HFF-Myc (cell line): ENCODE measurements at places on chromosomes 2 and 18.

DNA sequence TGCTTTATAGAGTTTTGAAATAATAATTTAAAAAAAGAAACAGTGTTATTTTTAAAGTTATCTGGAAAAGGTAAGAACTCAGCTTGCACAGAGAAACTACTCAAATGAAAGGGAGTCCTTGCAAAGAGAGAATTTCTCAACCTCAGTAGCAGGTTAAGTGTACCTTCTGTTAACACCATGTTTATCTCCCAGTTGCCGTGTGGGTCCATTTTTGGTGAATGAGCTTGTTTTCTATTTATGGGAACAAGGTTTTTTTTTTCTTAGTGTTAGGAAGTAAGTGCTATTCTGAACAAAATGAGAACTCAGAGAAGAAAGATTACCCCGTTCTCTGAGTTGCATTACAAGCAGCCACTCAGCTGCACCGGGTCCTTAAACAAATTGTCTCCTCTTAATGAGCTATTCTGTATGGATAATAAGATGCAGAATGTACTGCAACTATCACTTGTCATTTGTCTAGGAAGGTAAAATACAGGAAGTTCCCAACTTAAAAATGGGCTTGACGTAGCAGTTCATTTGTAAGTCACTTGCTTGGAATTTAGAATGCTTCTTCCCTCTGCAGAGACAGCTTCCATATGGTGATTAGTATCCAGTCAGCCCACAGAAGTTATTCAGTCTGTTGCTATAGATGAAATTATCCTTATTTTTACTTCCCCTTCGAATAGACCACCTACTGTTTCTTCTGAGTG, 74.9 kb downstream of the LTBP1 start:
- peak; percentile 26 for DNase-seq

- DNase-seq: no peak
These were observed 107.4 kb upstream of the CTDP1 start for GRCh38 chr18:79572093-79572780.

- DNase-seq: no peak
These were observed 270.9 kb downstream of the ATAD2B start for GRCh38 chr2:23655934-23656596.

GRCh38 chr18:6476190-6476589, 61.5 kb upstream of the L3MBTL4 start:
- DNase-seq: no peak

GRCh38 chr18:65754121-65754520, 3.3 kb downstream of the CDH7 start:
- DNase-seq: no peak

GRCh38 chr2:240601061-240601830, 14.7 kb downstream of the CAPN10 start:
- no peak for DNase-seq

DNA sequence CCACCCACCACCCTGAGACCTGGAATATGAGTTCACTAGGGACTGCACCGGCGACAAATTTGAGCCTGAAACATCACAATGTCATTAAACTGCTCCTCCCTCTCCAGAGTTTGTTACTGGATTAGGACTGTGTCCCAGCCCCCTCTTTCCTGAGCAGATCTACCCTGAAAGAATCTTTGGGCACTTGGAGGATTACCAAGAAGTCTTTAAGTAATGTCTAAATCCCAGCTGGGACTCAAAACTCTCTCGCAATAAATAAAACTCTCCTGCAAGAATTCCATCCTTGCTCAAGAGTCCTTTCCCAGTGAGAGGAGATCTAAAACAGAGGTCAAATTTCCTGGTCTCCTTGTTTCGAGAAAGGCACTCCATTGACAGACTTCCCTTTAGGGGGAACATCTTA, 20.9 kb downstream of the GKN2 start:
- no peak for DNase-seq

DNA sequence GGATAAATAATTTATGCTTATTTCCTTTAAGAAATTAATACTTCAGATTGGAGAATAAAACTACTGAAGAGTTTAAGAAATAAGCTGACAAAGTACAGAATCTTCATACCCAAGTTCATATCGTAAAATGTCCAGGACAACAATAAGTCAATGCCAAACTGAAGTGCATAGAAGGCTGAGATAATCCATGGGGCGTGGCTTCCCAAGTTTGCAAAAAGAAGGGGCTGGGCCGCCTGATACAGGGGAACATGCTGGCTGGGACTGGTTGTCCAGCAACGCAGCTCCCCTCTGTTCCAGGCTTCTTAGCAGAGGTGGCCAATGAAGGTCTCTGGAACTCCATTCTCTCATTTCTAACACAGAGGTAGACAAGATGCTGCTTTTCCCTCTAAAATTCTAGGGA, 189.5 kb upstream of the SPOPL start:
- DNase-seq: no peak

DNA sequence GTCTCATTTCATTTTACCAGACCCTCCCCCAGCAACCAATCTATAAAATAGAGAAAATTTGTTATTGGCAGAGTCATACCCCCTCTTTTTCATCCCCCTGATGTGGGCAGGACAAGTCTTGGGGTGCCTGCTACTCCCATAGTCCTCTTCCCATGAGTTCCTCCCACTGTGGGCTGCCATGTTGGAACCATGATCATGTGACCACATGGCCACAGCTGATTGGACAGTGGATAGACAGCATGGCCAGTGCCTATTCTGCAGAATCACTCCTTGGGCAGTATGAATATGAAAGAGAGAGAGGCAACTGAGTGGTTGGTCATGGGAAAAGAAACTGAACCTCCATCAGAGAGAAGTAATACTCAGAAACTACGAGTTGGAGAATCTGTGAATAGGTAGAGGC, 84.9 kb downstream of the PDCL3 start:
- DNase-seq: no peak

GRCh38 chr18:6406075-6406909, 8.4 kb downstream of the L3MBTL4 start:
- DNase-seq: peak; percentile 2

DNA sequence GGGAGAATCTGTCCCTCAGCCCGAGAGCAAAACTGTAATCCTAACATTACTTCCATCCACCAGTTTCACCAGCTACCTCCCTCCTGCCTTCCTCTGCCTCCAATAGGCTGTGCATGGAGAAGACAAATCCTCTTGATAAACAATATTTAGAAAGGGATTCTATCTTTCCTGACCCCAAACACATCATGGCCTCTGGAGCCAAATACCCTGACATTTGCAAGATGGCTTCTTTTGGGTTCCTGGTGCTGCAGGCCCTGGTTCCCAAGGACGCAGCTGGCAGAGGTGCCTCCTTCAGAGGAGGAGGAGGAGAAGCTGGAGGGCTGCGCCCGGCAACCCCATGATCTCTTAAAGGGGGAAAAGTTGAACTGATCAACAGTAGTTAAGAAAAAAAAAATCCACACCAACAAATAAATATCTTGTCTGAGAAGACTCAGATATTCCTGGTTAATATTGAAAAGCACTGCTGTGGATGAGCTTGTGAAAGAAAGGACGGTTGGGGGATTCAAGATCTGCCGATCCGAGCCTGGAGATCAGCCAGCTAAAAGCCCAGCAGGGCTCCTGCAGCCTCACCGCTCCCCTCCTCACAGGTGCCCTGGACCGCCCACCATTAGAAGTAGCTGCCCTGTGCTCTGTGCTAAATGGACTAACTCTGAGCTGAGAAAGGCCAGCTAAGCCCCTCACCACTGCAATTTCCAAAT, 116.8 kb downstream of the MSH2 start:
- DNase-seq: no peak

DNA sequence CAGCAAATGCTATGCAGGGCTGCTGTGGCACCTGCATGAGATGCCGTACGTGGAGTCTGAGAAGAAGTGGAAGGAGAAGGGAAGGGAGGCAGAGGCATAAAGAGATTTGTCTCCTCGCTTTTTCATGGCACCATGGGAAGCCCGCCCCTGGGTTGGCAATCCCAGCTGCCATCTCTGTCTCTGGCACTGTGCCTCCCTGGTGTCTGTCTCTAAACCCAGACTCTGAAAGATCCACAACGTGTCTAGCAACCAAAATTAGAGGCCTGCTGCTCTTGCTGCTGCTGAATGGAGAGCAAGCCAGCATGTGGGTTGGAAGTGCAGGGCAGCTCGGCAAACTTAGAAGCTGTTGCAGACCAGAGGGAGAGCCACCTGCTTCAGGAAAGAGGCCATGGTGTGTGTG, 53.1 kb downstream of the INO80C start:
- DNase-seq: no peak

DNA sequence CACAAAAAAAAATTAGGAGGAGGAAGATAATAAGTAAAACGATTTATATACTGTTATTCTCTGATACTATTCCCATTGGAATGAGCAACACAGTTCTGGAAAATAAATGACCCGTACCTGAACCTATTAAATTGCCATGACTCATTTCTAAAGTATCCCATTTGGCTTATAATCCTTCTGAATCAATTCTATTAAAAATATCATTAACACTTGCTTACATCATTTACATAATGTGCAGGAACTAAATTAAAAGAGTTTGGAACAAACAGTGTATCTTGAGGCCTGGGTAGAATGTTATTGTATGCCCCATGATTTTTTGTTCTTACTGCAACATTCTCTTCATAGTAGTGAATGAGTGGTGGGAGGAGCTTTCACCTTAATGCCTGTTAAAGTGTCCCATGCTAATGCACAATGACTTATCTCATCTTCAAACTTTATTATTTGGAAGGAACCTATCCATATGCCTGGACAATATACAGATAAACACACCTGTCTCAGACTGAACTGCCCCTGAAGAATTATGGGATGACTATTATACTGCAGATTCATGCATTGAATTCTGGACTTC, 549.9 kb upstream of the ACVR2A start:
- DNase-seq: no peak

- DNase-seq: no peak
These were observed 62.2 kb downstream of the RPL37A start for GRCh38 chr2:216560838-216561270.

DNA sequence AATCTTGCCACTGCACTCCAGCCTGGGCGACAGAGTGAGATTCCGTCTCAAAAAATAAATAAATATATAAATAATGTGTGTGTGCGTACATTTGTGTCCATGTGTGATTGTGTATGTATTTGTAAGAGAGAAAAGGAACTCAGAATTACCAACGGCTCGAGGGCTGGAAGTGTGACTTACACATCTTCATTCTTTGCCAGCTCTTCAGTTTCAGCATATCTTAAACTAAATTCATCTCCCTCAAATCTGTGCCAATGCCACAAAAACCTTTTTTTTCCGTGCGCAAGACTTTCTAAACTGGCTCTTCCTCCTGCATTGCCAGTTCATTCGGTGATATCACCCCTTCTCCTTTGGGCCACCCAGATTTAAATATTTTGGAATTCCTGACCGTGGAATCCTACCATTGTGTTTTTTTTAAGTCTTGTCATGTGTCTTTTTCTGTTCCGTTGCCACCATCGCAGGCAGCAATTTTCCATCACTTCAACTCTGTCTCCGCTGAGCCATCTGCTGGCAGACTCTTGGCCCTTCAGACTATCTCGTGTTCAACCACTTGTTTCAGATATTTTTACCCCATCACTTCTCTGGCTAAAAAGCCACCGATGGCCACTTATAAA, 77.0 kb upstream of the ZNF532 start:
- no peak for DNase-seq

GRCh38 chr2:45889053-45889452, 237.6 kb downstream of the PRKCE start:
- DNase-seq: no peak

DNA sequence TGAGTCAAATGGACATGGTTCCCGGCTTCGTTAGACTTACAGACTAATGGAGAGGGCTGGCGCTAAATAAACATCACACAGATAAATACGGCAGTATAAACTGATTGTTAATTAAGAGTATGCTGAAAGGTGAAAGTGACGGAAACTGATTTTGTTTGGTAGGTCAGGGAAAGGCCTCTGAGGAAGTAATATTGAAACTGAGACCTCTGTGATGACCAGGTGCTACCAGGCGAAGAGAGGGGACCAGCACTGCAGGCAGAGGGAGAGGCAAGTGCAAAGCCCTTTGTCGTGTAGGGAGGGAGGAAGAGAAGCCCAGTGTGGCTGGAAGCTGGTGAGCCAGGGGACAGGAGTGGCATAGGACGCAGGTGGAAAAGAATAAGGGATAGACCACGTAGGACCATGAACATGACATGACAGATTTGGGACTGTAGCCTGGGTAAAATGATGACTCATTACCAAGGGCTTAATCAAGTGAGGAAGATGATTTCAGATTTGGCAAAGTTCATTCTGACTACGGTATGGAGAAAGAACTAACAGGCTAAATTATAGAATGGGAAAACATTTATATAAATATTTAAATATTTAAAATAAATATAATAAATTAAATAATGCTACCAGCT, 433.1 kb downstream of the NCKAP5 start:
- no peak for DNase-seq

GRCh38 chr2:149463328-149464002, 124.1 kb downstream of the MMADHC start:
- no peak for DNase-seq

- DNase-seq: no peak
These were observed 761.8 kb downstream of the LRRTM4 start for GRCh38 chr2:76760367-76760704.

DNA sequence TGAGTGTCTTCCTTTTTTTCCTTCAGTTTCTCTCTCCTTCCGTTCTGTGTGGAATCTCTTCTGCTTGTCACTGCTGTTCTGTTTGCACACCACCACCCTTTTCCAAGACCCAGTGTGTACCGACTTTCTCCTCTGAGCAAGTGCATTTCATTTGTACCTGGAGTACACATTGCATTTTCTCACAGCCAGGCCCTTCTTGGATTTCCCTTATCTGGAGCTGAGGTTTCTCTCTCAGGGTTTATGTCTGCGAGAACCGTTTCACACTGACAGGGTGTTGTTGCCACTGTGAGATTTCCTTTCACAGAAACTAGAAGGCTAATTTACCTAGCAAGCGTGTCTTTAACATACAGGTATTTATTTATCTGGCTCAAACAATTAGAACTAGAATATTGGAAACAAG, 26.2 kb downstream of the NCOA1 start:
- DNase-seq: no peak

DNA sequence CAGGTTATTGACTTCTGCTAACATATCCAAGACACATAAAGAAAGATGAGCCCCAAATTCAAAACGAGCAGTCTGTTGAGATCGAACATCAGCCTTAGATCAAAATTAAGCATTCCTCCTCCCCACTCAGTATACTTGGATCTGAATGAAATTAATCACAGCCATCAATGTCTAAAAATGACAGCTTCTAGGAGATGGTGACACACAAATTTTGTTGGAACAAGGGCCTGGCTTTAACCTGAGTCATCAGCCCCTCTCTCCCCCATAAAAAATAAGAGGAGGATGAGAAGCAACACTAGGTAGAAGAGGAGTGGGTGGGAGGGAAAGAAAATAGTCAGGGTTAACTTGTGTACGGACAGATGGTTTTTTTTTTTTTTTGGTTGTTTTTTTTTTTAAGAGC, 223.1 kb downstream of the EXOC6B start:
- DNase-seq: no peak

DNA sequence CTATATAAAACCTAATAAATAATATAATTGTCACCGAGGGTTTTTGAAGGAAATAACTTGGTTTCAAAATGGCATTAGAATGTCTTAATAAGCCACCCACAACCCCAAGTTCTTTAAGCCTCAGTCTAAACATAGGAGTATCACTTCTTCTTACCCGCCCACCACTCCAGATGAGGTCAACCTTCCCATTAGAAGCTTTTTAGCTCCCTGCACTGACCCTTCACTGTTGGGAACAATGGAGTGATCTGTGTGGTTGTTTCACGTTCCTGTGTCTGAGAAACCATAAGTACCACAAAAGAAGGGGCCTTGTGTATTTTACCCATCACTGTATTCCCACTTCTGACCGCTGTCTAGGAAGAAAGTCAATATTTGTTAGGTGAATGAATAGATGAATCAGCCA, 326.3 kb upstream of the ZNF521 start:
- DNase-seq: no peak
